ENCODE measurements at places on chromosomes 1 and 21. TPM values are rescaled to one million over a fixed set of nuclear protein-coding genes. Genes with fewer than 3 reads are reported as not detected.
A peak's percentile ranks its signal among the peaks of the same experiment; 100 is the strongest.

DNA sequence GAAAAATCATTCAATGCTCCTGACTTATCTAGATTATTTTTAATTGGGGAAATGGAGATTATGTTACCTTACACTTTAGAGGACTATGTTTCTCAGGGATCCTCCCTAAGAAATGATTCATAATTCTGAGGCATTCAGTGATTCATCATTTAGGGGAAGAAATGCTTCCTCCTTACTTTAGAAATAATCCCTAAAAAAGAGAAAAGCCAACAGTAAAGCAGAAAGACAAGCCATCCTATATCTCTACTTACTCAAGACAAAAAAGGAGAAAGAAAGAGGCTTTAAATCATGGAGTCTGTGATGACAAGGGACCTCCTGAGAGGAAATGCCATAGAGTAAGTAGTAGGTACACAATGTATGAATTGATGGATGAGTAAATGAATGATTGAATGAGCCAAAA, 137.0 kb downstream of the BRINP2 start:
- DNase-seq = no peak

- DNase-seq = no peak
Measured at GRCh38 chr1:154695985-154696384, 88.0 kb upstream of the ADAR start.

DNA sequence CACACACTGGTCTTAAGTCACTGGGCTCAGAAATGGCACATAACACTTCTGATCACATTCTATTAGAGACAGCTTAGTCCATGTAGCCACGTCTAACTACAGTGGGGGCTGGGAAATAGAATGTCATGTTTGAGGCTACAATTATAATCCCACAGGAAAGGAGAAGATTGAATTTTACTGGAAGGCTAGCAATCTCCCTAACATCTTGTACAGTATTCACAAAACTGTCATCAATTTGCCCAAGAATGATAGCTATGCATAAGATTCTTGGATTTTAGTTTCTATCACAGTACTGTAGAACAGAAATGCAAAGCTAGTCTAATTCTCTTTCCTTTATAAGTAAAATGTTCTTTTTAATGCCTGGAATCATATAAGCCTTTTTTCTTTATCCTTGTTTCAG, 12.7 kb upstream of the ZMYM6 start:
- no peak for DNase-seq

DNA sequence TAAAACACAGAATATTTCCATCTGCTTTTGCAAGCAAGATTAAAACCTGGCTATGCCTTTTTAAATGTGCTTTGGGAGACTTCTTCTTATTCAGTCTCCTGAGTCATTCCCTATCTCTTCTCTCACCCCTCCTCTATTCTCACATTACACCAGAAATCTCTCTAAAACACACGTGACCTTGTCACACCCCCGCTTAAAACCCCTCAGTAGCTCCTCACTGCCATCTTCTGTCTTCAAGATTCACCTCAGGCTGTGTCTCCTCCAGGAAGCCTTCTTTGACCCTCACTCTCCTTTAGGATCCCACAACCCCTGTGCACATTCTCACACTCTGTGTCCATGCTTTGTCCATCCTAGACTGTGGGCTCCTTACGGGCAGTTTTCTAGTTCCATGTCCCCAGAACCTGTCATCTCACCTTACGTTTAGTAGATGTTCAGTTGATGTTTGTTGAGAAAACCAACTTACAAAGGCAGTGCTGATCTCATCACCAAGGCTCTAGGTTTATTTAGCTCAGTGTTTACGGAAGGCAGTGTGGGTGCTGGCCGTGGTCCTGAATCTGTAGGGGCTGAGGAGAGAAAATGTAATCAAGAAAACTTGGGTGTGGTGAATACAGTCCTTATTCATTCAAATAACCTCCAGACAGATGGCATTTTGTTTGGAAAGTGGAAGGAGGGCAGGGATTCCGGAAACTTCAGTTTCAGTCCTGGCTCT, 143.5 kb downstream of the DMRTA2 start:
- DNase-seq = no peak

DNA sequence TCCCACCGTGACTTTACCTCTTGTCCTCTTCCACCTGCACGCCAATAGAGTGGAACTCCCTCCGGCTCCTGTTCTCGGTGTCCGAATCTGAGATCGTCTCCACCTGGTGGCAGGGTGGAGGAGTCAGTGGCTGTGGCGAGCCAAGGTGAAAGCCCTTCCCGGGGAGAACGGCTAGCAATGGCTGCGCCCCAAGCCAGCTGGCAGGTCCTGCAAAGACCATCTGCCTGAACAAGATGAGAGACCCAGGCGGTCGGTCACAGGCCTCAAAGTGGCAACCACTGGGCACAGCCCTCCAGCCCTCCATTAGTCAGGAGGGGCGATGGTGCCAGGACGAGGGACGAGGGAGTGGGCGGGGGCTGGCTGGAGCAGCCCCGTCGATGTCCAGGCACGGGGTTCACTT, 25.4 kb upstream of the SMIM12 start:
- no peak for DNase-seq

DNA sequence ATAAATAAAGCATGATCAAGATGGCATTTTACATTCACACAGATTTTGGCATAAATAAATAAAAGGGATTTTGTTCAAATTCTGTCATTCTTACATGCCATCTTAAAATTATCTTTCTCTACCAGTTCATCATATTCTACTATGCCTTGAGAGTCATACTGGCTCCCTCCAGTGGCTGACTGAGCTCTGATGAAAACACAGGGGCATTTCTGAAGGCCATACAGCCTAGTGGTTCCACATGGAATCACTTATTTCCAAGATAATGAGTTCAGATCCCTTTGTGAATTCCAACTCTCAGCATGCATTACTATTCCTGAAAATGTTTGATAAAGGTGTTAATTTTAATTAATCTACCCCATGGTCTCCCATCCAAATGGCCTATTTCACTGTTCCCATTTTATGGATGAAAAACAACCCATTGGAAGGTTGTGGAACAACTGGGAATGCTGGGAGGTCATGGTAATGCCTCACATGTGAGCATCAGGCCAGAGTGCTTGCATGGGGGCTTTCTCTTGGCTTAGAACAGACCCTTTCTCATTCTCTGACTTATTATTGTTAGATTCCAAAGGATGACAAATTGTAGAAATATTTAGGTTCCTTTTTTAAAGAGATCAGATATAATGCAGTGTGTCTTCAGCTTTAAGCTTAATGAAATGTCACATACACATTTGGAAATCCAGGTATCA, 622.4 kb upstream of the PKN2 start:
- DNase-seq = no peak

DNA sequence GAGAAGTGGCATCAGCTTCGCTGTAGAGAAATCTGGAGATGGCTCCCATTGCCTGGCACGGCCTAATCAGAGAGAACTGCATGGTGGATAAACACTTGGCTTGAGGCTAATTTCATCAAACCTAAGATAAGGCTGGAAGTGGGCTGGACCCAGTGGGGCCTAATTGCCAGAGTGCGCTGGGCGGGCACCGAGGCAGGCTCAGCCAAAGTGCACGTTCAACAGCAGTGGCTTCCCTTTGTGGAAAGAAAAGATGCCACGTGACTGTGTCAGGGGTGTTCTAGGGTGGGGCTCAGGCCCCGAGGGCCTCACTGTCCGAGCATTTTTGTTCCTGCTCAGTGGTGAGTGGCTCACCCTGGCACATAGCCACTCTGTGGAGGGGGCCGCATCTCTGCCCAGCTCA, 5.8 kb downstream of the PLCH2 start:
- DNase-seq = no peak

DNA sequence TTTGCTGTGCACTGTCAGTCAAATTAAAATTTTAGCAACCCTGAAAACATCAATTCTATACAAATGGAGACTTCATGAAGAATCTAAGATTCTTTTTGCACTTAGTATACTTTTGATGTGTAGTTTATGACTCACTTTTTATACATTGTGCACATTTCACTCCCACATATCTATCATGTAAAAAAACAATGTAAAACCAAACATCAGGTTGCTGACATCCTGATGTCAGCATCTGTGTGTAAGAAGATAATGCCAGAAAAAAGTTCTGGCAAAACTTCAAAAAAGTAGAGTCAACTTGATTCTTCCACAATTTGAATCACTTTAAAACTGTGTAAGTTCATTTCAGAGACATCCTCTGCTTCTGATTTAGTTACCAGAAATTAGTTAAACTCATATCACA, 115.7 kb downstream of the CENPF start:
- DNase-seq = no peak

DNA sequence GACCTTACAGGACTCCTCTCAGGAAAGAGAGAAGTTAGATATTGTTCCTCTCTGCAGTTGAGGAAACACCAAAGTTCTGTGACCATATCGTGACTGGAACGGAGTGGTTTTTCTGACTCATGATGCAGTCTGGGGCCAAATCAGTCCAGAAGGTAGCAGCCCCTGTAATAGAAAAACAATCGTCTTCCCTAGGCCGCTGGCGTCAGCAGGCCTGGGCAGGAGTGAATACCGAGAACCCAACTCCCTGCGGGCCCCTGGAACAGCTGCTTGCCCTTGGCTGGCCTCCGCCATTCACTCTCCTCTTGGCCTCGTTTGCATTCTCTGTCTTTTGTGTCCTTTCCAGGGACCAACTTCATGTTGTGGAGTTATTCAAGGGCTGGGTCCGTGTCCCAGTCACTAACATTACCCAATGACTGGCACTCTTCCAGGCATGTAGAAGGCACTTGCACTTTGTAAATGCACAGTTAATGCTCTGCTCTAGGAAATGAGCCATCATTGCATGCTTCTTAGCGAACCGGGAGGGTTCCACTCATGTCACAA, 10.9 kb upstream of the CD101 start:
- peak; percentile 92 for DNase-seq

DNA sequence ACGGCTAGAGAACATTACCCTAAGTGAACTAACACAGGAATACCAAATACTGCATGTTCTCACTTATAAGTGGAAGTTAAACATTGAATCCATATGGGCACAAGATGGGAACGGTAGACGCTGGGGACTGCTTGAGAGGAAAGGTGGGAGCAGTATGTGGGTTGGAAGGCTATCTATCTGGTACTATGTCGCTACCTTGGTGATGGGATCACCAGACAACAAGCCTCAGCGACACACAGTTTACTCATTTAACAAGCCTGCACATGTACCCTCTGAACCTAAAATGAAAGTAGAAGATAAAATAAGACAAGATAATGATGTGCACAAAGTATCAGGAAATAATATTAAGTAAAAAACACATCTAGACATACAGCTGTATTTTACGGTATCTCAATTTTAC, 819 bp downstream of the PYHIN1 start:
- no peak for DNase-seq

- no peak for DNase-seq
Measured at GRCh38 chr1:82110366-82111254, 309.9 kb downstream of the ADGRL2 start.

- DNase-seq = peak; percentile 64
Measured at GRCh38 chr21:42009018-42009830, 936 bp downstream of the ZBTB21 start.

- no peak for DNase-seq
Measured at GRCh38 chr1:202505356-202505755, 156.9 kb downstream of the PPP1R12B start.

The HSD3B1 gene
- polyA plus RNA-seq = not detected

The FOXJ3 gene
- 15.1 TPM for polyA plus RNA-seq

The SMCP gene
- polyA plus RNA-seq = not detected

The DNASE2B gene
- 0.18 TPM for polyA plus RNA-seq

The CD101 gene
- 0.04 TPM for polyA plus RNA-seq

The LAX1 gene
- 0.04 TPM for polyA plus RNA-seq
